ENCODE measurements at places on chromosomes 2 and 18. TPM values are rescaled to one million over a fixed set of nuclear protein-coding genes. Genes with fewer than 3 reads are reported as not detected.

The HOXD9 gene
- 5.7 TPM for total RNA-seq

The GRB14 gene
- total RNA-seq, result 51.3 TPM

The FTCDNL1 gene
- 0.49 TPM for total RNA-seq

The LONRF2 gene
- 0.49 TPM for total RNA-seq

The SIX3 gene
- not detected for total RNA-seq

The RAPH1 gene
- 6.7 TPM for total RNA-seq

The RFX8 gene
- 0.25 TPM for total RNA-seq

The DPYSL5 gene
- 0.16 TPM for total RNA-seq

The PRKCE gene
- total RNA-seq, result 10.1 TPM

The ILKAP gene
- total RNA-seq, result 27.7 TPM
